ENCODE measurements at places on chromosomes 2 and 18.
A peak's percentile ranks its signal among the peaks of the same experiment; 100 is the strongest.

GRCh38 chr18:44715842-44716241 is 35.2 kb downstream of the SETBP1 start:
- no peak for DNase-seq

- DNase-seq = no peak
Observed at GRCh38 chr18:38611036-38611964, 1045.7 kb upstream of the CELF4 start.

DNA sequence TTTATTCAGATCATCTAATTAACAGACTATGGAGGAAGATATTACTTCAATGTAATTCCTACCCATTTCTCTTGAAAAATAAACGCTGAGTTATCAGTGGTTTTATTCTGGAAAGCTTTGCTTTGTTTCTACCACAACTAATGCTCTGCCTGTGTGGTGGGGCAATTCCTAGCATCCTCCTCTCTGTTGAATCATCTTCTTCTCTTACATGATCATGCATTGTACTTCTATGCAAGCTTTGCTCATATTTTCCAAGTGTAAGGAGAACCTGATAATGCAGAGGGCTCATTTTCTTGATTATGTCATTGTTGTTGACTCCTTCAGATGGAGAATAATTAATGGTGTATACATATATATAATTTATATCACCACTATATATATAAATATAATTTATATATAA is 46.7 kb downstream of the CCDC195 start:
- no peak for DNase-seq

DNA sequence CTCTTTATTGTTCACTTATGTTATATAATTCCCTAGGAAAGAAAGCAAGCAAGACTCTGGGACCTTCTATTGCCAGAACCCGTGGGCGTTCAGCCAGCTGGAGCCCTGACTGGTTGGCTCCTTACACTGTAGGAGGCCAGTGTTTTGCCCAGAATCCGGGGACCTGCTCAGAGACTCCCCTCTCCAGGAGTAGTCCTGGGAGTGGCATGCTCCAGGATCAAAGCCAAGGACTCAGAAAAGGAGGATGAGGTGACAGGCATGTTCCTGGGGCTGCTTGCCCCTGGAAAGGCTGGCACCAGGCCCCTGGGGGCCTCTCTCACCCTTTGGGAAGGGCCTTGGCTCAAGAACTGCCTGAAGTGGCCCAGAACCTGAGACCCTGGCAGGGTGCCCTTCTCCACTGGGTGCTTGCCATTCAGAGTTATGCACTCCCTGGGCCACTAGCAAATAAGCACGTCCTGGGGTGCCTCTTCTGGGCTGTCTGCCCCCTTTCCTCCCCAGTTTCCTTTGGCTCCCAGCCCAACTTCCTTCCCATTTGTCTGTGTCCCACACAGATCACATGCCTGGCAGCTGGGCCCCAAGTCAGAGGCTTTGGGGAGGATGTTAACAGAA is 19.6 kb upstream of the KIF3C start:
- no peak for DNase-seq

GRCh38 chr2:241268716-241269445 is 46.6 kb downstream of the HDLBP start:
- DNase-seq = no peak

GRCh38 chr2:3730646-3731045 is 27.3 kb downstream of the DCDC2C start:
- DNase-seq = no peak

- no peak for DNase-seq
Observed at GRCh38 chr2:144704709-144705095, 184.8 kb upstream of the ZEB2 start.

DNA sequence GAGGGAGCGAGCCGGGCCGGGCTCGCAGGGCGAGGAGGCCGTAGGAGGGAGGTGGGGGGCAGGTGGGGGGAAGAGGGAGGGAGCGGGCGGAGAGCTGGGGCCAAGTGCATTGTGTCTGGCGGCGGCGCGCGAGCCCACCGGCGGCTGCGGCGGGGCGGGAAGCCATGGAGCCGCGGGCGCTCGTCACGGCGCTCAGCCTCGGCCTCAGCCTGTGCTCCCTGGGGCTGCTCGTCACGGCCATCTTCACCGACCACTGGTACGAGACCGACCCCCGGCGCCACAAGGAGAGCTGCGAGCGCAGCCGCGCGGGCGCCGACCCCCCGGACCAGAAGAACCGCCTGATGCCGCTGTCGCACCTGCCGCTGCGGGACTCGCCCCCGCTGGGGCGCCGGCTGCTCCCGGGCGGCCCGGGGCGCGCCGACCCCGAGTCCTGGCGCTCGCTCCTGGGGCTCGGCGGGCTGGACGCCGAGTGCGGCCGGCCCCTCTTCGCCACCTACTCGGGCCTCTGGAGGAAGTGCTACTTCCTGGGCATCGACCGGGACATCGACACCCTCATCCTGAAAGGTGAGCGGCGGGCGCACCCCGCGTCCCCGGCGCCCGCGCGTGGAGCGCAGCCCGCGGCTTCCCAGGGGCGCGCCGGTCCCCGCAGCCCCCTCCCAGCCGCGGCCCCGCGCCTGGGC is at the start of gene TMEM178A:
TSS of gene TMEM178A (plus strand) at position 107 of the 680 bp plus-strand sequence. CDS start at position 165, 58 bp downstream.
- DNase-seq = peak; percentile 66

GRCh38 chr18:77098029-77098428 is 34.6 kb downstream of the MBP start:
- no peak for DNase-seq

GRCh38 chr2:200482194-200482593 is 27.7 kb downstream of the KCTD18 start:
- DNase-seq = no peak

DNA sequence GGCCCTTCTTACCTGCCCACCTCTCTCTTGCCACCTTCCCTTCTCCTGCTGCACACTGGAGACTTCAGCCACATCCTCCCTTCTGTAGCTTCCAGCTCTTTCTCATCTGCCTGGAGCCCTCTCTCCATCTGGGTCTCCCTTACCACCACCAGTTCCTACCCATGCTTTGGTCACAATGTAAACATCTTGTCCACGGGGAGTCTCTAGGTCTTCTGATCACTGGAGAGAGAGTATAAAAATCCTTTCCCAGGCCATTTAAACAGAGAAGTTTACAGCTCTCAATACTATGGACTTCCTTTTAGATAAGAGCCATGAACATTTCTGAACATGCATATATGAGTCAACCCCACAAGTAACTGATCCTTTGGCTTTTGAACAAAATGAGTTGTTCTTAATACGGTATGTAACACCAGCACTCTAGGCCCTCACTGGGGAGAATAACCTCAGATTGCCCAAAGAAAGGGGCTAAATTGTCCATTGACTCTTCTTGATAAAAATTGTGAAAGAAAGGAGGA is 5.8 kb downstream of the ARHGAP25 start:
- DNase-seq = no peak

- no peak for DNase-seq
Observed at GRCh38 chr2:25283921-25284320, 57.8 kb downstream of the DNMT3A start.

GRCh38 chr2:202555356-202555755 is 79.4 kb upstream of the FAM117B start:
- no peak for DNase-seq

DNA sequence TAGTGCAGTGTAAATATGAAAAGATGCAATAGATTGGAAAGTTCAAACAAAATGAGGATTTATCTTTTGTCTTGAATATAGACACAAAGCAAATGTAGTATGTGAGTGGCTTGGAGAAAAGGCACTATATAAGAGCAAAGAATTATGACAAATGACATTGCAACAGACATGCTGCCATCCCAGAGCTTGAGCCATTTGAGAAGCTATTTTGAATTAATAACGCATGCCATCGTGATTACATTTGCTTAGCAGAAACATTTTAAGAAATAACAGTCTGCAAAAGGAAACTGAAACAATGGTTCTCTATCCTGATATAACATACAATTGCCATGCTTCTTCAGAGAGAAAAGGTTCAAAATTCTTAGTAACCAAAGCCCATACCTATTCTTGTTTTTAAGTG is 677.1 kb downstream of the ZEB2 start:
- no peak for DNase-seq

GRCh38 chr2:198340846-198341245 is 536.5 kb downstream of the PLCL1 start:
- no peak for DNase-seq

GRCh38 chr2:151098841-151099240 is 162.8 kb downstream of the RBM43 start:
- no peak for DNase-seq

GRCh38 chr2:29000956-29001355 is 19.9 kb downstream of the TOGARAM2 start:
- no peak for DNase-seq

GRCh38 chr2:101047075-101047766 is 45.1 kb downstream of the RPL31 start:
- no peak for DNase-seq

DNA sequence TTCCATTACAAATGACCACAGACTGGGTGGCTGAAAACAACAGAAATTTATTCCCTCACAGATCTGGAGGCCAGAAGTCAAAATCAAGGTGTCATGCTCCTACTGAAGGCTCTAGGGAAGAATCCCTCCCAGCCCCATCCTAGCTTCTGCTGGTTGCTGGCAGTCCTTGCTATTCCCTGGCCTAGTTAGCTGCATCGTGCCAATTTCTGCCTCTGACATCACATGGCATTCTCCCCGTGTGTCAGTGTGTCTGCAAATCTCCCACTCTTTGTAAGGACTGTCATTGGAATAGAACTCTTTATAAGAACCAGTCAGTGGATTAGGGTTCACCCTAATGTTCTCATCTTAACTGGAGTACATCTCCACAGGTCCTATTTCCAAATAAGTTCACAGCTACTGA is 30.5 kb upstream of the NCKAP5 start:
- DNase-seq = no peak

DNA sequence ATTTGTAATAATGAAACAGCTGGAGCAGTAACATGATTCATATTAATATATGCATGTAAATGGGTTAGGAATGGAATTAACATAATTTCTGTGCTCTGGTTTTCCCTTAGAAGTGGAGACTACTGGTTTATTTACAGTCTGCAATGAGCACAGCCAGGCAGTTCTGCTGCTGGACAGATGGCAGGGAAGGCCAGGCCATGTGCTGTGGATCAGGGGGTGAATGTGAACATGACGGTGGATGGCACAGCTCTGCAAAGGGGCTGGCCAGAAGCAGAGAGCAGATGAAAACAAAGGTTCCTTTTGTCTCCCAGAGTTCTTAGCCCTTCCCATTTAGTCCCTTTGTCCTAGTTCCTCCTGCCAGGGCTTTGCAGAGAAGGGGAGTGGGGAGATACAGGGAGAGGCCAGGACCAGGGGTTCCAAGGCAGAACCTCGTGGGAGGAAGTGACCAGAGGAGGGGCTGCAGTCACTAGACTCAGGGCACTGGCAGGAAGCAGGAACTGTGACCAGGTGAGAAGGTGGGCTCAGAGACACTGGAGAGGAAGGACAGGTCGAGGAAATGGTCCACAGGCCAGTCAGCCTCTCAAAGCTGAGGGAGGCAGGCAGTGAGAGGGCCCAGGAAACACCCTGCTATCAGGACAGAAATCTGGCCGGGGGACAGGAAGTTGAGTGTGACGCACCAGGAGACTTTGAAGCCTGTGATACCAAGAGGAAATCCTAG is 112.9 kb upstream of the ATP8B1 start:
- DNase-seq = no peak

- DNase-seq = no peak
Observed at GRCh38 chr18:24802456-24802855, 342.0 kb downstream of the HRH4 start.

- no peak for DNase-seq
Observed at GRCh38 chr2:240456447-240457222, 21.2 kb downstream of the GPC1 start.

GRCh38 chr18:33577685-33578517 is at the start of gene ASXL3:
Gene ASXL3 (plus strand): TSS chr18:33578219. CDS start chr18:33578632, 413 bp downstream.
- peak; percentile 74 for DNase-seq

- DNase-seq = no peak
Observed at GRCh38 chr2:42856891-42857632, 64.7 kb upstream of the HAAO start.

- DNase-seq = peak; percentile 23
Observed at GRCh38 chr2:19809206-19809605, 92.6 kb downstream of the TTC32 start.

- no peak for DNase-seq
Observed at GRCh38 chr2:54274781-54275242, 18.8 kb upstream of the TSPYL6 start.

- no peak for DNase-seq
Observed at GRCh38 chr2:197297772-197298318, 12.7 kb downstream of the ANKRD44 start.

DNA sequence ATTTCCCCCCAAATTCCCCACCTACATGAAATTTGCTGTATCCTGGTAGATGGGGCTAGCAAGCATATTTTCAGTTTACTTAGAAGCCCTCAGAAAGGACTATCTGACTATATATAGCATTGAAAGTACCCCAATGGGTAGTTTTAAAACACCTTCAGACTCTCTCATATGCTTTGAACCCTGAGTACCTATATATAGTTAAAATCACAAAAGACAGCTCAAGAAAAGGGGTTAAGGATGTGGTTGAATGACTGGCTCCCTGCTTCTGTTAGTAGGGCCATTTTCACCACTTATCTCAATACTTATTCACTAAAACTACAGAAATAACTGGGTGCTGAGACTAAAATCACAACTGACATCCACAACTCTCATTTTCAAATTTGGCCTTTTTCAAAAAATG is 18.5 kb downstream of the WDPCP start:
- DNase-seq = no peak

- no peak for DNase-seq
Observed at GRCh38 chr2:7280790-7281189, 363.6 kb downstream of the RNF144A start.

DNA sequence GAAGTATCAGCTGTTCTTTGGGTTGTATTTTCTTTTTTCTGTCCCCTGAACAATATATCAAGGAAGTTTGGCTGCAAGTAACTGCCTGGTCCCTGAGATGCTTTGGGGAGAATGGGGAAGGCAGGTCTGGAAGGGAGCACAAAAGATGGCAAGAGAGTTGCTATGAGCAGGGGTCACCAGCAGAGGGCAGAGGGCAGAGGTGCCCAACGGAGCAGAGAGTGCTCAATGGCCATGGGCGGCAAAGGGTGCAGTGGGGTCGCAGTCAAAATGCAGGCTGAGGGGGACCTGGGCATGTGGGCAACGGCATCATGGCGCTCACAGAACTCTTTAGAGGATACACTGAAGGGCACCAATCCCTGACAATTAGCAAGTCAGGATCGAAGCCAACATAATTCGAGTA is 107.7 kb upstream of the ATP8B1 start:
- DNase-seq = peak; percentile 60

- no peak for DNase-seq
Observed at GRCh38 chr2:45273412-45274249, 264.4 kb upstream of the SIX2 start.

- DNase-seq = no peak
Observed at GRCh38 chr2:133252780-133253355, 315.4 kb downstream of the NCKAP5 start.

- no peak for DNase-seq
Observed at GRCh38 chr2:120445449-120446143, 99.7 kb downstream of the INHBB start.

Data from ecto neural progenitor cell (in vitro differentiated cells).